Memory B cell (primary cell): ENCODE measurements at places on chromosomes 12 and 14.

GRCh38 chr12:119781804-119782203 lies 95.3 kb downstream of the CIT start:
- no peak for DNase-seq

- no peak for DNase-seq
Observed at GRCh38 chr14:92480856-92481255, 32.7 kb upstream of the RIN3 start.

DNA sequence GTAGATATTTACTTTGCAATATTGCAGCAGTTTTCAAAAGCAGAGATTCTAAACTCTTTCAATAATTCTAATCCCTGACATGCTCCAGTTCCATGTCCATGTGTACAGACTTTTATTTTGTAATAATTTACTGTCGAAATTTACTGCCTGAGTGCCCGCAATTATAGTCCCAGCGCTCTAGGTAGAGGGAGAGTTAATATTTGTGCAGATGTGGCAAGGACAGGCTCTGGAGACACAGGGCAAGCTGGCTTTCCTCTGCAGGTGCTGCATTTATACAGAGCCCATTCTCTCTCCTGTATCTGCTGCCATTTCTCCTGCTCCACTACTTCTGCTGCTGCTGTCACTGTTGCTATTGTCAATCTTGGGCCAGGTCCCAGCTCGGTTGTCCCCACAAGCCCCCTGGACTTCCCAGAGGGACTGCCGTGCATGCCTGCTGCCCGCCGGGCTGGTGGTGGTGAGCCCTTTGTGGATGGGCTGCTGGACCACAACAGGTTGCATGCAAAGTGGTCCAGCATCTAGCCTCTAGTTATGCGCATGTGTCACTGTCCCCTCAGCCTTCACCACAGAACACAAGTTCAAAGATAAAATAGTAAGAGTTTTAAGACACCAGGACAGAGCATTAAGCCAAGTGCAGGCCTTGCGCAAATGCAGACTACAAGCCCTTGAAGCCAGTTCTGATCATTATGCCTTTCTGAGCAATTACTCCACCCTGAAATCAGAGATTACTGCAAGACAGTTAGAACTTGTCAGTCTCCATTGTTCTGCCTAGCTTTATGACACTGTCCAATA lies 40.8 kb upstream of the CSRP2 start:
- DNase-seq: no peak

- DNase-seq: no peak
Observed at GRCh38 chr14:95518045-95518751, 1.7 kb upstream of the SYNE3 start.

DNA sequence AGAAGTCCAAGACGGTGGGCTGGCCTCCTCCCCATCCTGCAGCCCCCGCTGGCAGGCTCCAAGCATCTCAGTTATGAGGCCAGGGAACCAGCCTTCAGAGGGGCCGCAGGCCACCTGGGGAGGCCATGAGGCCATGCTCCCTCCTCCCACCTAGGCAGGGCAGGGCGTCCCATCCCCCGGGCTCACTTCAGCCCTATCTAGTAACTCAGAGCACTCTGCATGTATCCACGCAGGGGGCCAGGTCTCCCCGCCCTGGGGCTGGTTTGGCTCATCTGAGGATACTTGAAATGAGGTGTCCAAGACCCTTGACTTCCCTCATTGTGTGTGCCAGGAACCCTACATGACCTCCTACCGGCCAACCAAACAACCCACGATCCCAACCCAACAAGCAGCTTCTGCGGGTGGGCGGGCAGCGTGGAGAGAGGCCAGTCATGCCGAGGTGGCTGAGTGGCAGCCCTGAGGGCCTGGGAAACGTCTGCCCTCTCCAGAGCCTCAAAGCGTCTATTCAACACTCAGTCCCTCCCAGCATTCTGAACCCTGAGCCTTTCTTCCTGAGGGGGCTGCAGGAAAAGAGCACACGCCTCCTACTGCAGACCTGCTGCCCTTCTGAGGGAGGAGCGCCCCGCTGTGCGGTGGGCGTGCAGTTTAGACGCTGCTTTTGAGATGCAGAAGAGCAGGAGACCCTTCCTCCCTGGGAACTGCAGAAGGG lies 16.8 kb downstream of the ISCA2 start:
- DNase-seq: no peak

GRCh38 chr12:132921685-132922084 lies 34.3 kb upstream of the CHFR start:
- no peak for DNase-seq

GRCh38 chr12:131795064-131795463 lies 33.1 kb upstream of the MMP17 start:
- no peak for DNase-seq

DNA sequence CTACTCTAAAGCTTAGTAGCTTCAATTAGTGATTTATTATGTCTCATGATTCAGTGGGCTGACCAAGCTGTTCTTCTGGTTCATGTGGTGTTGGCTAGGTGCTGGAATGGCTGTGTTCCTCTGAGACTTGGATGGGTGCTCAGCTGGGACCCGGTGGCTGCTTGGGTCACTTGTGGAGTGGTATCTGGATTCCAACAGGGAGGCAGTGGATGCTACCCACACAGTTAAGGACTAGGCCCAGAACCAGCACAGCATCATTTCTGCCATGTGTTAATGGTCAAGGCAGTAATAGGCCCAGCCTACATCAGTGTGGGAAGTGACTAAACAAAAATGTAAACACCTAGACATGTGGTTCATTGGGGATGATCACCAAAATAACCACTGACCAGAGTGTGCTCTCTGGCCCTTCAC lies 72.2 kb downstream of the FGD4 start:
- no peak for DNase-seq

DNA sequence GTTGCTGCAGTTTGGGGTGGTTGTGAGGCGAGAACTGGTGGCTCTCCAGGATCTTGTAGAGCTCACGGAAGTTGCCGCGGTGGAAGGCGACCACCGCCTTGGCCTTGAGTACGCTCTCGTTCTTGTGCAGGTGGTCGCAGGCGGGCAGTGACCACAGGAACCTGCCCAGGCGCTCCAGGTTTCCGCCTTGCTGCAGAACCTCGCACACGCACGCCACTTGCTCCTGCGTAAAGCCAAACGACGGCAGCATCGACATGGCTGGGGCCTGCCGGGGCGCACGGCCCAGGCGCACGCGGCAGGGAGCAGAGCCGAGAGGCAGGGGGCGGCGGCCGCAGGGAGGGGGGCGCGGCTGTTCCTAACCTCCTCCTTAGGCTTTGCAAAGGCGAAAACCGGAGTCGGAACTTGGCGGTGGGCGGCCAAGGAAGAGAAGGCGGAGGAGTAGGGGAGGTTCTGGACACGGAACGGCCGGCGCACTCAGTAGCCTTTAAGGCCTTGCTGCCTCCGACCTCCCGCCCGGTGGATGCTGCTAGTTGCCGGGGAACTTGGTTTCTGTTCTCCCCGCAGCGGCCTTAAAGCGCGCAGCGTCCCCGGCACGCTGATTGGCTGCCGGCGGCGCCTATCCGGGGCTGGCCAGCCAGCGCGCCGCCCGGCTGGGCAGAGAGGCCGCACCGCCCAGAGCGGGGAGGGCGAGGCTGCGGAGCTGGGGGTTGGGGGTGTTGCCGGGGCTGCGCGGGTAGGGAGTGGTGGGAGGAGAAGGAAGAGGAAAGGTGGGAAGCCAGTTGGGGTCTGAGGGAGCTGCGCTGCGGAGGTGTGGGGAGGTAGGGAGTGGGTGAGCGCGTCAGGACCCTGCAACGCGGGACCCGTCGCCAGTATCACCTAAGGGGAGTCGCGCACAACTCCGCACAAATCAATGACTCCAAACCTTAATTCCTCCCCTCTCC lies at the start of gene SIX1:
TSS of gene SIX1 (minus strand) at position 544 of the 941 bp plus-strand sequence. CDS start at position 256, 288 bp downstream.
- DNase-seq: no peak

GRCh38 chr12:1618489-1618888 lies 10.5 kb upstream of the WNT5B start:
- no peak for DNase-seq

- no peak for DNase-seq
Observed at GRCh38 chr14:43418324-43418723, 1088.8 kb downstream of the FSCB start.

DNA sequence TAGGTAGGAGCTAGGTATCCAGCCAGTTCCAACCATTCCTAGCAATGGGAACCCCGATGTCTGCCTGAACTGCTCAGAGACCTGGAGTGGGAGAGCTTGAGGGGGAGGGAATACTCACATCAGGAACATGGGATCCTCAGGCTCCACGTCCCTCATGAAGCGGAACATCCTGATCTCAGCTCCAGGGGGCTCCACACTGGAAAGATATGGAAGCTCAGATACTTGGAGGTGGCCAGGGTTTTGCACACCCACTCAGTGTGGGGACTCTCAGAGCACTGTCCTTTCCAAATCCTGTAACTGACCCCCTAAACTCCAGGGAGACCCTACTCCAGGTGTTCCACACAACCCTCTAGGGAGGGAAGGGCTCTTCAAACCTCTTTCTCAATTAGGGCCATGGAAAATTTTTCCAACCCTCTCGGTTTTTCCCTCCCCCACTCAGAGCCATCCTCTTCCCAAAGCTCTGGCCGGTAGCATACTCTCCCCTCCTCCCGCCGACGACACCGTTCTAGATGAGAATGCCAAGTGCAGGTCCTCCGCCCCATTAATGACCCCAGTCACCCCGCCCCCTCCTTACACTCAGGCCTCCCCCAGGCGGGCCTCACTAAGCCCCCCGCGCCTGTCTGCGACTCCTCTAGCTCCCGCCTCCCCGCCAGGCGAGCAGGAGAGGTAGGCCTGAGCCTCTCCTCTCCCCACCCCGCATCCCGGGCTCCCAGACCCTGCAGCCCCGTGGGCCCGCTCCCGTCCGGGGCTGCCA lies 597 bp downstream of the MLF2 start:
- no peak for DNase-seq

DNA sequence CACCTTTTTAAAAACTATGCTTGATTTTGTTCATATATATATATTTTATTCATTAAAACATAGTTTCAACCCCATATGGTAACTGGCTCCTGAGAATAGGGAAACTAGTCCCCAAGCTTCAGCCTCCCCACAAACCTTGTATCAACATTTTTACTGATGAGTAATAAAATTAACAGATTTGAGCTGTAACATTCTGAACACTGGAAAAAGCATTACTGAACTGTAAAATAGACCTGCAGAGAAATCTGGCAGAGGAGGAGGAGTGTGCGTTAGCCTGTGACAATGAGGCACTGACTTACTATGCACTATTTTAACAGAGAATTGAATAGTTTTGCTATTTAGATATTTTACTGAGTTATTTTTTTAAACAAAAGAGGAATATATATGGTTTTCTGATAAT lies 43.1 kb downstream of the FRS2 start:
- DNase-seq: no peak

DNA sequence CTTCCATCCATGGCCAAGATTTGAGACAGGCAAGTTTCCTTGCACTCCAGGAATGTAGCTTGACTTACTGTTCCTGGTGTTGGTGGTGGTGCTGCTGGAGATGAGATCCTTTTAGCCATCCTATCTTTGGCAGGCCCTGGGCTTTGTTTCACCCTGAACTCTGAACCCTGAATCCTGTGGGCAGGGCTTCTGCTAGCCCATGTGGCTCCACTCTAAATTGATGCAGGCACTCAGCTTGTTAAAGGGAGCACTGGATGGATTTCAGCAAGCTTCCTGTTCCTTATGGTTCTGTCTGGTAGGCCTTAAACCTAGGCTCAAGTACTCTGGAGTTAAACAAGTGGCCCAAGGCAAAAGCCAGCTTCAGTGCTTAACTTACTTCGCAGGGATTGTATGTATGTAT lies 138.2 kb downstream of the RGS6 start:
- no peak for DNase-seq

DNA sequence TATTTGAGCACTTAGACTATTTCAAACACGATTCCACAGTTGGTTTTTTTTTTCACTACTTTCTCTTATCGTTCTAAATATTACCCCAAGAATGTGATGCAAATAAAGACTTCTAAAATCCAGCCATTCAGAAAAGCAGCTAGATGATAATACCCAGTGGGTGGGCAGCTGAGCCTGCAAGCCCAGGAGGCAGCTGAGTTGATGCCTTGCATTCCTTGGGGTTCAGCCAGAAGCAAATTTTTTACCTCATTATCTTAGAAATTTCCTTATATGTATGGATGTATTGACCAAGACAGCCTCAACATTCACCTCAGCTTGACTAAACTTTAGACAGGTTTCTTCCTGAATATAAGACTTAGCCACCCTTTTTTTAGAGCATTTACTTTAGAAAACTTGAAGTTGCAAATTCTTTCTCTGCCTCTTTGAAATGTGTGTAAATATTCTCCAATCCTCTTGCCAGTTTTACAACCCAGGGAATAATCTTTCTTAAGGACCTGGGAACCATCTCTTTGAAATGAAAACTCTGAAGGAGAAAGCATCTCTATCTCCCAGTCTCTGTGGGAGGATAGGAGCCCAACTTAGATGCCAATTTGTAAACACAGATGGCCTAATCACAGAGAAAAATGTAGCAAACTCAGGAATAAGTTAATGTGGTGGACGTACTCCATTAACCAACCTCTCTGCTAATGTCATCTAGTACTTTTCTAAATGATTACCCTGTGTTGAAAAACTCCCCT lies 52.2 kb upstream of the ANP32D start:
- DNase-seq: no peak

- DNase-seq: no peak
Observed at GRCh38 chr12:106233011-106233410, 14.8 kb downstream of the CKAP4 start.

GRCh38 chr14:99794151-99794780 lies 1.1 kb downstream of the EML1 start:
- DNase-seq: no peak

GRCh38 chr14:100060760-100061159 lies 4.5 kb upstream of the EVL start:
- no peak for DNase-seq

DNA sequence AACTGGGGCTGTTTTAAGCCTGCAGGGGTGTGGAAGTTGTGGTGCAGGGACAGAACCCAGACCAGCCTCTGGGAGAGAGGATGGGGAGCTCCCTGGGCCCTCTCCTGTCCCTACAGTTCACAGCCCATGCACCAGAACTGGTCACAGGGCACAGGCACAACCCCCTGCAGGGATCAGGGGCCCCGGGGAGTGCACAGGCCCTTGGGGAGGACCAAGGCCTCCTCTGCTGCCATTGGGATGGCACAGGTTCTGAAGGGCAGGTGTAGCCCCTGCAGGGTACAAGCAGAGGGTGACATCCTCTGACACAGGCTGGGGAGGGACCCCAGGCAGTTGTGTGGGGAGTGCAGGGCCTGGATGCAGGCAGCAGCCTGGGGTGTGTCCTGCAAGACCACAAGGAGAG lies 66.4 kb upstream of the SFSWAP start:
- no peak for DNase-seq

DNA sequence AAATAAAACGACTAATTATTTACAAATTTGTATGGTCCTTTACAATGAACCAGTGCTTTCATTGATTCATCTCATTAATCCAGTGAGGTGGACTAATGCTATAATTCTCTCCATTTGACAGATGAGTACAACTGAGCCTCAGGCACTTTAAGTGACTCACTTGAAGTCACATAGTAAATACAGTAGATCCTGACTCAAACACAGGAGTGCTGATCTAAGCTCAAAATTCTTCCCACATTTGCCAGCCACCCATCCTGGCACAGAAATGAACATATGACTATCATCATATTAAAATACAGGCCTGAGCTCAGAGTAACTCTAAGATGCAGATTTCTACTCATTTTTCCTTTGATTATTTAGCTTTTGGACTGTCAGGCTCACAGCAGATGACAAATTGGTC lies 30.6 kb downstream of the SLC16A7 start:
- DNase-seq: no peak
